Fibroblast of skin of right quadriceps (primary cell): ENCODE measurements at places on chromosomes 2 and 18.

DNA sequence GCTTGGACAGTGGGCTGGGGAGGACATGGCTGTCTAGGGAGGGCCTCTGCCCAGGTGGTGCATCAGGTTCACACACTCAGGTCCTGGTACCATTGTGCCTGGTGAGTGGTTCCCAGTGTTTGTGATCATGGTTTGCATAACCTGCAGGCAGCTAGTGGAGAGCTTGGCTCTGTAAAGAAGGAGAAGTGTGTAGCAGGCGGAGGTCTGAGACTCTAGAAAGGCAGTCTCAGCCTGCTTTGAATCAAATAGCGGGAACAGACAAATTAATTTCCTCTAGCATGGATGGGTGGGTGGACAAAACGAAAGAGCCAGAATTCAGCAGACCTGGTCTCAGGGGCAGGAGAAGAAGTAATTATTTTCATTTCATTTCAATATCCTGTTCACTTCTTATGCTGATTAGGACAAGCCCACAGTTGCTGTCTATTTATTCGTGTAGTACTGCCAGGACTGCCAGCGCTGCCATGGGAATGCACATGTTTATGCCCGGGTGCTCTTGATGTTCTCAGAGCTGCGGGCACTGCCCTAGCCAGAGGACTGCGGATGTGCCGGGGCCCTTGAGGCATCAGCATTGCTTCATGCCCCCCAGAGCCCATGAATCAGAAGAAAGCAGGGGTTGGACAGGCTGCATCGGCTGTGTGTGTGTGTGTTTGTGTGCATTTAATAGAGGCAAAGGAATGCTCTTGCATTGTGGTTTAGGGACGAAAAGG is 45.4 kb upstream of the DLX2 start:
- peak; percentile 17 for DNase-seq

DNA sequence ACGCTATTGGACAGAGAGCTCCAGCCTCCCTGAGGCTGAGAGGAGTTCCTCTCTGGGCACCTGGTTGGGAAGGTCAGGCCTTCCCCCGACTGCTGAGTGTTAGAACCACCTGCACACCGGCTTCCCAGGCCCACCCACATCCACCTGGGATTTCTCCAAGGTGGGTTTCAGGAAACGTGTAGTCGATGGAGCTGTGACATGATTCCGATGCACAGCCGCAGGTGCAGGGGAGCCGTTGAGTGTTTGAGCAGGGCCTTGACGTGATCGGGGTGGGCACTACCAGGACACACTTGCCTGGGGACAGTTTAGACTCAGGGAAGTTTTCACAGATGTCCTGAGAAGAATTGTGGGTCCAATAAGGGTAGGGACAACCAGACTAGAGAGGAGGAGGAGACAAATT is 21.8 kb upstream of the GIGYF2 start:
- DNase-seq: no peak

- DNase-seq: no peak
Measured at GRCh38 chr2:216951171-216951570, 91.3 kb upstream of the TNP1 start.

DNA sequence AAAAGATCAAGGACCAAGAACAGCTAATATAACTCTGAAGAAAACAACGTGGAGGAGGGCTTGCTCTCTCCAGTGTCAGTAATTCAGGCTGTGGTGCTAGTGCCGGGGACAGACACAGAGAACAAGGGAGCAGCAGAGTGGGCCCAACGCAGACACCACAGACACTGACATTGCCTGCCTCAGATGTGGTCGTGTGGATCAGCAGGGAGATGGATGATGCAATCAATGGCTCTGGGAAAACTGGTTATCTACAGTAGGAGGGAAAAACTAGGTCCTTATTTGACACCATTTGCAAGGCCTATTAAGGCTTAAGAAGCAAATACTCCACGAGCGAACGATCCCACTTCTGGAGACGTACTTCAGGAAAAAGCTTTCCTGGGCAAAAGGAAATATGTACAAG is 36.1 kb downstream of the HDLBP start:
- DNase-seq: peak; percentile 35

- no peak for DNase-seq
Measured at GRCh38 chr2:208266553-208266893, 468 bp downstream of the PIKFYVE start.

DNA sequence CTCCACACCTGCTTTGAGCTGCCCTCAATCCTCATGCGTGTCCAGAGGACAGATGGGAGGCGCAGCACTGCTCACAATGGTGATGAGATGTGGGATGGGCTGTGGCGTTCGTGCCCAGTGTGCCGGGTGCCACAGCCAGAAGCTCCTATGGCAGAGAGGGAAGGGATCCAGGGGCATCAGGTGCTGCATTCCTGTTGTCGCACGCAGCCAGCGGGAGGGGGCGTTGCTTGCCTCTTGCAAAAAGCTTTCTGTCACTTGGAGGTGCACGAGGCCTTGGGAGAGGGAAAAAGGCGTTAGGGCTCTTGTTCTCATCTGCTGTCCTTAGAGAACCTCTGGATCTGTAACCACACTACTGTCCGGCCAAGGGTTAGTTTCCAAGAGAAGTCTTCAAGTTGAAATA is 29.2 kb upstream of the ALLC start:
- DNase-seq: no peak

DNA sequence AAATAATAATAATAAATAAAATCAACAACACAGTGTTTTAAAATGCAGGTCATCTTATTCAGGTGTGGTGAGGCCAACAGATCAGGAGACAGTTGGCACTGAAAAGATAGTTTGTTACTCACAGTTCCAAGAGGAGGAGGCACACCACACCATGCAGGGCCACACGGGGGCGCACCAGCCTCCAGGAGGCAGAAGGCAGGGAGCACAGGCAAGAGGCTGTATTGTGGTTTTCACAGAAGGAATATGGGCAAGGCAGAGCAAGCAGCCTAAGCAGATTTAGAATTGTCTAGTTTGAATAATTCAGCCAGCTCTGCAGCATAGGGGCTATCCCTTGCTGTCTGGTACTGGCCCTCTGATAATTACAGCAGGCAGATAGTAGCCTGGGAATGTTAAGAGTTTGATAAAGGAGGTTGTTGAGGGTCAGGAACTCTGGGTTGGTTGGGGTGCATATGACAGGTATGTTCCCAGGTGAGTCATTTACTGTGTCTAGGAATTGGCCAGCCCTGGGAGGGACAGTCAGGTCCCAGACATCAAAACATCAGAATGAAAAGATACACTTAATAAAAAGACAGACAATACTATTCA is 31.3 kb downstream of the KIAA2012 start:
- DNase-seq: peak; percentile 62

DNA sequence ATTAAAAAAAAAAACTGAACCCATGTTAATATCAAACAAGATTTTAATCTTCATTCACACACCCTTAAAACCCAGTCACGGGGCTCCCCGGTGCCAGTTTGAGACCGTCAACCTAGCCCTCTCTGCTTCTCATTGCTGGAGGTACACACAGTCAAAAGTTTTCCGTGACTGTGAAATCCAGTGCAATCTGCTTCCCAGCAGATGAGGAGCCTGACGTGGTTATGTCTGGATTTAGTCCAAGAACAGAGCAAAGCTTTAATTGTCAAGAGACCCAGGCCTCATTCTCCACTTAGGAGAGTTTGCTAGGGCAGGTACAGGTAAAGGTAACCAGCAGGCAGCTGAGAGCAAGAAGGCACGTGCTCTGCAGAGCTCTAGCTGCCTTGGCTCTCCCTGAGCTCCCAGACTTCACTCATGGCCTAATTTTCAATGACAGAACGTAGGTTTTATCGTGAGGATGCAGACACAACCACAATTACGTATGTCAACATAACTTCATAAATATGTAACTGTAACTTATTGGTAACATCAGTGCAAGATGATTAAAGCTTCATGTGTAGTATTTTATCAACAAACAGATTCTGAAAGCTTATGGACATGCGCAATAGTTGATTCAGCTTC is 56.3 kb downstream of the SLC16A14 start:
- DNase-seq: peak; percentile 36

GRCh38 chr2:45567974-45568789 is 42.9 kb downstream of the SRBD1 start:
- DNase-seq: peak; percentile 29

DNA sequence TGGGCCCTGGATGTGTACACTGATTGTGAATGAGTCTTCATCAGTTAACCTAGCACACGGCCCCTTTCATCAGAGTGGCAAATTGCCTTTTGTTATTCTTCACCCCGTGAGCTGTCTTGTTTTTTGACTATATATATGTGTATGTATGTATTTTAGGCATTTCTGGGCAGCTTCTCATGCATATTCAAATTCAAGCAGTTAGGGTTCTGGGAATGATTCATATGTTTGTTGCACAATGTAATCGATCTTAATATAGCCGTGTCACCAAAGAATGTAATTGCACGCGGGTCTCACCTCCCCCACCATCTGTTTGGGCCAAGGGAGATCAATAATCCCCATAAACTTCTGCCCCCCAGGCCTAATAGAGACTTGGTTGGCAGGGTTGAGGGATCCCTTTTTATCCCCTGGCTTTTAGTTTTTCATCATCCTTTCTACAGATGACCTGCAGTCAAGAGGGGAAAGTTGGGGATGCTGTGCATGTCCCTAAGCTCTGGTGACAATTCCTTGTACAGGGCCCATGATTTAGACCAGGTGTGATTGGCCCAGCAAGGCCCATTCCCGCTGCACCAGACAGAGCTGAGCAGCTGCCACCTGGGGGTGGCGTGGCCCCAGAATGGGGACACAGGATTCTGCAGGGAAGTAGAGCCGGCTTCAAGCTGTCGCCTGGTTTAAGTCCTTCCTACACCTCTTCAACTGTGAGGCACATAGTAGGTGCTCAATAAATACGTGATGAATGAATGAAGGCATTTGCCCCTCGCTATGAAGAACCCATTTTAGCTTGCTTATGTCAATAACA is 19.2 kb downstream of the KCNF1 start:
- peak; percentile 68 for DNase-seq

DNA sequence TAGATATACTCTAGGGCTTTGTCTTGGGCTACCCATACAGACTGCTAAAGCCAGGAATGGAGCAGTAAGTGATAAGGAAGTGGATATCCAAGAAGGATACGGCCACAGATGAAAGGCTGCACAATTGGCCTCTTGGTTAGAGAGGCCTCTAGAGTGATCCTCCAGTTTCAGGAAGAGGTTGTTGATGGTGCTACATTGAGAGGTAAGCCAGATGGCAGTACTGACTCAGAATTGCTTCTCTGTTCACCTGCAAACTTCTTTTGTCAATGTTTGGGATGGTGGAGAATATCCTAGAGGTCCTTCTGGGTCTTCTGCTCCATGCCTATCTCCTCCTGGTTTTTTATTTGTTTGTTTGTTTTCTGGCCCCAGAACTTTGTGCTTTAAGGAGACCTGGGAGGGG is 226.8 kb upstream of the LRRTM1 start:
- no peak for DNase-seq

- DNase-seq: no peak
Measured at GRCh38 chr2:16069663-16069932, 129.2 kb downstream of the MYCN start.

DNA sequence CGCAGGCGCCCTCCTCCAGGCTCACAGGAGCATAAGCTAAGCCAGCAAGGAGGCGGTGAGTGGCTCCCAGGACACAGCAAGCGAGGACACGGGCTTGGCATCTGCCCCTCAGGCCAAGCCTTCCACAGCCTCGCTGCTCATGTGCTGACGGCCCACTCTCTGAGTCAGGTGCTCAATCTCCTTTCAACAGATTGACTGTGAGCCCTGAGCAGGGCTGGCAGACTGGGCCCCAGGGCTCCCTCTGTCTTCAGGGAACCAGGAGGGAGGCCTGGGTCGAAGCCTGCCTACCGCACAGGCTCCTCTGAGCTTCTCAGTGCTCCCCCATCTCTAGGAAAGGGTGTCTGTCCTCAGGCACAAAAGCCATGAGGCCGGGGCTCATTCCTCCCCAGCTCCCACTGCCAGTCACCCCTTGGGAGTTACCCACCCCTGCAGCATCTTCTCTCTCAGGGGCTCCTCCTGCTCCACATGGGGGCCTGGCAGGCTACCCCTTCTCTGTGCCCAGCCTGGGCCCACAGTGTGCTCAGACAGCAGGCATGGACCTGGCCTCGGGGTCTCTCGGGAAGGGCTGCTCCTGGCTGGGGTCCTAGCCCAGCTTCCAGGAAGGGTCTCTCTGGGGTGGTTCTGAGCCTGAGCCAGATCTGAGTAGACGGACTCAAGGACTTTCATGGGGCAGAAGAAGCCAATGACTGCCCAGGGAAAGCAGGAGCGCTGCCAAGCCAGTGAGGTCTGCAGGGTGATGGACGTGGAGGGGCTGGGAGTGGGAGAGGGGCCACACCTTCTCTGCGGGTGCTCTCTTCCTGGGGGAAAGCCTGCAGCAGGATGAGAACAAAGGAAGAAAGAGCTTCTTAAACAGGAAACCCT is 138.0 kb upstream of the GPC1 start:
- no peak for DNase-seq

DNA sequence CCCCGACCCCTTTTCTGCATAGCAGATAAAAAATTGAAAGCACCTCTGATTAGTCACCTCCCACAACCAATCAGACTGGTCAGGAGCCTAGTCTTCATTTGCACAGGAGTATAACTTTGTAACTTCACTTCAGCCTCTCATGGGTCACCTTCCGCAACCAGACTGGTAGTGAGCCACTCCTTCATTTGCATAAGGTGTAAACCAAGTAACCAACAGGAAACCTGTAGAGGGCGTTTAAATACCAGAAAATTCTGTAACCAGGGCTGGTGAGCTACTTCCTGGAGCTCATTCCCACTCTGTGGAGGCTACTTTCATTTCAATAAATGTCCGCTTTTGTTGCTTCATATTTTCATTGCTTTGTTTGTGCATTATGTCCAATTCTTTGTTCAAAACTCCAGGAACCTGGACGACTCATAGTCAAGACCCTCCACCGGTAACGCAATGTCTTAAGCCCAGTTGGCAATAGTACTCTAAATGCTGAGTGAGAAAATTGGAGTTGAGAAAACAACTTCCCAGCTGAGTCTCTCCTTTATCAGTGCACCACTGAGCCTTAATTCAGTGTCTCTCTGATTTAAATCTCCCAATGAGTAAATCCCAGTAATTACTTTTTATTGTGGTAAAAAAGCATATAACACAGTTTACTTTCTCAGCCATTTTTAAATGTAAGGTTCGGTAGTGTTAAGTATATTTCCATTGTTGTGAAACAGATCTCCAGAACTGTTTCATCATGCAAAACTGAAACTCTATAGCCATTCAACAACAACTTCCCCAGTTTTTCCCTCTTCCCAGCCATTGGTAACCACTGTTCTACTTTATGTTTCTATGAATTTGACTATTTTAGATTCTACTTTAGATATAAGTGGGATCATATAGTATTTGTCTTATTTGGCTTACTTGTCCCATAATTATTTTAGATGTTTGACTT is 392.7 kb upstream of the SLC8A1 start:
- no peak for DNase-seq
